ENCODE measurements at places on chromosomes 5 and 9. TPM values are rescaled to one million over a fixed set of nuclear protein-coding genes. Genes with fewer than 3 reads are reported as not detected.

GRCh38 chr9:124660341-124660801, 110.7 kb downstream of the NR6A1 start:
- DNase-seq: peak; percentile 68

DNA sequence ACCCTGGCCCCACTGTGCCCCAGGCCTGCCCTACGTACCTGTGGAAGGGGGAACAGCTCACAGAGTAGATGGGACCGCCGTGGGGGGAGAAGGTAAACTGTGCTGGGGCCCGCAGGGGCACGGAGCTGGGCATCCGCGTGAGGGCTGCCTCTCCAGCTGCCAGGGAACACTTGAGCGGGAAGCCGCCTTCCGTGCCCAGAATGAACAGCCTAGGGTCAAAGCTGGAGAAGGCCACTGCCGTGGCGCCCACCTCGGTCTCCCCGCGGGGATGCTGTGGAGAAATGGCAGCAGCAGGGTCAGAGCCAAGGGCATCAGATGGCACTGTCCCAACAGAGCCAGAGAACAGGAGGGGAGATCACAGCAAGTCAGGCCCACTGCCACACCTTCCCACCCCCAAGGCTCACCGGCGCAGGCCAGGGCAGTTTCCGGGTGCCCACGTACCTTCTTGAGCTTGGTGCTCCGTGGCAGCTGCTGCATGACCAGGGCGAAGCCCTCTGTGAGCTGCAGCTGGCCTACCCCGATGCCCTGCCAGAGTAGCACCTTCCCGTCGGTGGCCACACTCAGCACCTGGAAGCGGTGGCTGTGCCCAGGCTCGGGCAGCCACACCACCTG, 21.9 kb downstream of the DYNC2I2 start:
- no peak for DNase-seq

CYLC2 gene
- total RNA-seq: not detected

GPR151 gene
- not detected for total RNA-seq

LCN15 gene
- 0.13 TPM for total RNA-seq

Data from dermis microvascular lymphatic vessel endothelial cell (primary cell).